ENCODE measurements at places on chromosomes 2 and 18. TPM values are rescaled to one million over a fixed set of nuclear protein-coding genes. Genes with fewer than 3 reads are reported as not detected.

PDCD1 gene
- 0.92 TPM for total RNA-seq

DNA sequence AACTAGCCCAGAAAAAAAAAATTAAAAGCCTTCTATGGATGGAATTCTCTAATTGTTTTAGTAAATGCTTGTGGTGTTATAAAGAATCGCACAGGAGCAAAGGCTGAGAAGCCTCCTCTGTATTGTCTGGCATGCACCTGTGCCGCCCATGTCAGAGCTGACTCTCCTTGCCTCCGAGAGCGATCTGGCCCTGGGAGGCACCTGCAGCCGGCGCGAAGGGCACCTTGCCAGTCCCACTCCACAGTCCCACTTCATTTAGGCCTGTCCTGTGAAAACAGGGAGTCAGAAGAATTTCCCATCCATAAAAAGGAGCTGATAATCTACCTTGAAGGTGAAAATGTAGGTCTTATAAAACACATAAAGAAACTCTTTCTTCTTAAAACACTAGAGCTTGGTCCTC, 170.9 kb upstream of the PXDN start:
- DNase-seq: no peak

RIT2 gene
- total RNA-seq: not detected

DNA sequence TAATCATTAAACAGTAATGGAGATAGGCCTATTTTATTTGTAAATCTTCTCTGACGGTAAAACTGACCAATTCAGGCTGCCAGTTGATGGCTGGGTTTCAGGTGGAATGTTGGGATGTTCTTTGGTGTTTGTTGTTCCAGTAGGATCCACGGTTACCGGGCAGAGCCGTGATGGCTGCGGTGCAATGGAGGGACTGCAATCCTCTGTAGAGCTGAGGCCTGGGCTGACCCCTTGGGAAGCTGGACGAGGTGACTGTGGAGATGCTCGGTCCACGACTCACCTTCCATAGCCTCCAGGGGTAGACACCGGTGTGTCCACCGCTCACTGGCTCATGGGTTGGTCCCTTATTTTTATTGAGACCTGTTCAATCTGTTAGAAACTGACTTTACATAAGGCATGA, 42.5 kb downstream of the ZNF519 start:
- DNase-seq: no peak

DNA sequence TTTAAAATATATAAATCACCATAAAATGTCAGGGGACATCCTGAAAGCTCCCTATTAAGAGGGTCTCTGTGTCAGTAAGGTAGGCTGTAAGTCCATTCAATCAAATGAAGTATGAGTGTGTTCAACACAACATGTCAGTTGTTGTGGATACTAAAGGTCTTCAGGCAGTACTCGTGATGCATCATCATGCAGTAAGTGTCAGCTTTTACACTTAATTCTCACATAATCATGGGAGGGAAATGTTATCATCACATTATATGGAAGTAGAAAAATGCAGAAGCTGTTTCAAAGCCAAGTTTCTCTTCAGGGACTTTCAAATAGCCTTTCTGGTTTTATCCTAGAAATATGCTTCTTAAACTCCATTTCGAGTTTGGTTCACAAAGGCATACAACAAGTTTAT, 477.1 kb upstream of the ID2 start:
- DNase-seq: no peak

CYP27A1 gene
- total RNA-seq: 37.8 TPM

DNA sequence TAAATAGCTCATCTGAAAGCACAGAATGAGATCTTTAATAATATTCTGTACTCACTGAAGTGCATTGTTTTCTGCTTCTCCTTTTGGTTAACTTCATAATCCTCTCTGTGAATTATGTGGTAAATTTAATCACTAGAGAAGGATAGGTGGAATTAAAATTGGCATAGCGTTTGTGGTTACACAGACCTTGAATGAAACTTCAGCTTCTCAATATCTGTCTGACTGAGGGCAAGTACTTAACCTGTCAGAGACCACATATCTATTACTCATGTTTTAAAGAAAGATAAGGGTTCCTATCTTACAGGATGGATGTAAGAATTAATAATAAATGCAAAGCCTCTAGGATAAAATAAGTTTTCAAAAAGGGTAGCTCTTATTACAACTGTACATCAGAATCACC, 861.8 kb downstream of the TRIB2 start:
- DNase-seq: no peak

DNA sequence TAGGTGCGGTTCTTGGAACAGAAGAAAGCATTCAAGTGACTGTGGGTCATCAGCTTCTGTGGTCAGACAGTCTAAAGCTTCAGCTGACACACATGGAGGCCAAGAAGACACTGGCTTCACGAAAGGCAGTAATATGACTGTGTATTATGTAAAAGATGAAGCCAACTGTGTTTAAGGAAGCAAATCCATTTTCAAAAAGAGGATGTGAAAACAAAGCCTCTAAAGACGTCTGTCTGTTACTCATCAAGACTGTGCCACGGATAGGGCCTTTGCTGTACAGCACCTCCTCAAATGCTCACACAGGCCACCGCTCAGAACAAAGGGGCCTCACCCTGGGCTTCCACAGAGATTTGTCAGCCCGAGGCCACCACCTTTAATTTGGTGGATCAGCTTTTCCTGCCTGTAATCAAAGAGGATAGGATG, 21.1 kb upstream of the TMEM163 start:
- DNase-seq: no peak

PLA2R1 gene
- 28.3 TPM for total RNA-seq

GRCh38 chr2:127084611-127085316, 22.2 kb downstream of the BIN1 start:
- DNase-seq: no peak
